SJSA1 (cell line): ENCODE measurements at places on chromosomes 6 and 20. TPM values are rescaled to one million over a fixed set of nuclear protein-coding genes. Genes with fewer than 3 reads are reported as not detected.

DNA sequence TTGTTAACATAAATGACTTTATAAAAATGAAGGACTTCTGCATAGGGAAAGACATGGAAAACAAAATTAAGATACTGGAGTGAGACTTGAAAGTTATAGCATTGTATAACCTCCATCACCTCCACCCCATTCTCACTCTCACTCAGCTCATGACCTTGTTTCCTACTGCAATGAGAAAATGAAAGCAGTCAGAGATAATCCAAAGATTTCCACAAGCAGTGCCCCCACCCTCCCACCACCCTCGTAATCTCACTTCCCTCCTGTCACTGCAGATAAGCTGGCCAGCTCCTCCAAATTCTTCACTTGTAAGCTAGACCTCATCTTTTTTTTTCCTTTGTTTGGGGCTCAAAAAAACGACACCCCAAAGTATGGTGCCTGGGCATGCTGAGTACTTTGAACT is 52.9 kb upstream of the PROKR2 start:
- H3K27me3 ChIP-seq = no peaks in the 10 kb centered on the region
- H3K4me1 ChIP-seq = peaks cover 10% of the 10 kb centered on the region
- H3K4me3 ChIP-seq = no peak overlapping the region
- H3K36me3 ChIP-seq = no peaks in the 10 kb centered on the region

- H3K4me3 ChIP-seq = no peak overlapping the region
- no peaks in the 10 kb centered on the region for H3K27me3 ChIP-seq
Measured at GRCh38 chr6:4781426-4781825, 5.2 kb downstream of the CDYL start.

- H3K4me3 ChIP-seq = no peak overlapping the region
- no peaks in the 10 kb centered on the region for H3K36me3 ChIP-seq
- H3K4me1 ChIP-seq = peaks cover 13% of the 10 kb centered on the region
- no peak for DNase-seq
- H3K27me3 ChIP-seq = no peaks in the 10 kb centered on the region
- no peak overlapping the region for H3K27ac ChIP-seq
Measured at GRCh38 chr20:24665741-24666191, 196.3 kb downstream of the SYNDIG1 start.

GRCh38 chr6:36730424-36731380 is 33.1 kb downstream of the RAB44 start:
- no peak for DNase-seq

DNA sequence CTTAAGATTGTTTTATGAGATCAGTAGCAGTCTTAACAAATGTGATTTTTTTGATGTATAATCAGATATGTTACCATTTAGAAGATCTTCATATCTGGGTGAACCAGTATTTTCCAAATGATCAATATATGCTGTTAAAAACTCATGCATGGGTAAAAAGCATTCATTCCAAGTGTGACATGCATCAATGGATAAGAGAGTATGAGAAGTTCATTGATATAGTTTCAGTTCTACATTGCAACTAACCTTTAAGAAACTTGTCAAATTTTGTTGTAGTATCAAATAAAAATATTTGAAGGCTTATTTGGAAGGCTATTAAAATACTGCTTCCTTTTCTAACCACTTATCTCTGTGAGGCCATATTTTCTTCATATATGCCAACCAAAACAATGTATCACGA is 117.7 kb downstream of the FIG4 start:
- no peaks in the 10 kb centered on the region for H3K27me3 ChIP-seq
- no peak for DNase-seq
- no peak overlapping the region for H3K4me3 ChIP-seq
- H3K27ac ChIP-seq = no peak overlapping the region
- H3K36me3 ChIP-seq = no peaks in the 10 kb centered on the region

FNDC11 gene
- total RNA-seq = 0.11 TPM in 1 of 2 replicates, not detected in the other

CST5 gene
- not detected in 2 replicates for total RNA-seq

BPI gene
- 0.11 TPM in 1 of 2 replicates, not detected in the other for total RNA-seq
